ENCODE measurements at places on chromosomes 3 and 15.

GRCh38 chr3:27483117-27484014 lies 818 bp downstream of the SLC4A7 start:
- DNase-seq = no peak

DNA sequence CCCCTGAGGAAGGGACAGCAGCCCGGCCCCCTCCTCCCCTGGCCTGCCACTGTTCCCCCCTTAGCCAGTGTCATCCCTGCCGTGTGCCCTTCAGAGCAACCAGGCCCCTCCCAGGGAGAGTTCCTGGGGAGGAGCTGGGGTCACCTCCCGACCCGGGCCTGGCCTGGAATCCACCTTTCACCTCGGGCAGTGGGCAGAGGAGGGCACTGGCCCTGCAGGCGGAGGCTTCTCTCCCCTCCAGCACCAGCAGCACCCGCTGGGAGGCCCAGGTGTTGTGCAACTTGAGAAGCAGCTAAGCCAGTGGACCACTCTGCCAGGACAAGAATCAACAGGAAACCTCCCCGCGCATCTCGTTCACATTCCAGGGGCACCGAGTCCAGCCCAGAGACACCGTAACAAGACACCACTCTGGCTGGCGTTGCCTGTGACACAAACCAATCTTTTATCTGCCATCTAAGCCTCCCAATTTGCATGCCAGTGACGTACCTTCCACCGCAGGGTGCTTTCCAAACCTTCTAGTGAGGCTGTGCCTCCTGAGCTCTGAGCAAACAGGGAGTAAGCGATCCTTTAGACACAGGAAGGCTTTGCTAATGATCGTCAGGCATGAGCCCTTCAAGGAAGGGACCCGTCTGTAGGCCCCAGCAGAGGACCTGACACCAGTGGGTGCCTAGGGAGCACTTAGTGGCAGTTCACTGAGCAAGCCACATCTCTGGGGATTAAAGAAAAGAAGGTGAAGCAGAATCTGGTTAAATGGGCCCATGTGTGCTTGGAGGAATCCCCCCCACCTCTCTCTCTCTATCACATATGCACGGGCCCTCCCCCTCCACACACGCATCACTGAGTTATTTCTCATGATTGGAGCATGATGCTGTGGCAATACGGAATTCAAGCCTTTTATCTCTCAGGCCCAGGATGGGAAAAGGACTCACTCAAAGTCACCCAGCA lies 98.9 kb upstream of the TLE3 start:
- DNase-seq = peak; percentile 12

GRCh38 chr3:99319961-99320360 lies 318.4 kb upstream of the COL8A1 start:
- no peak for DNase-seq

- DNase-seq = no peak
Measured at GRCh38 chr15:50353251-50353974, 1.6 kb downstream of the GABPB1 start.

Data from esophagus squamous epithelium (tissue), 5 donors.